ENCODE measurements at places on chromosomes 7 and 10. TPM values are rescaled to one million over a fixed set of nuclear protein-coding genes. Genes with fewer than 3 reads are reported as not detected.
A peak's percentile ranks its signal among the peaks of the same experiment; 100 is the strongest.

Gene HELLS
- 99.7 TPM for total RNA-seq

Gene GIMAP8
- total RNA-seq, result 35.9 TPM

Gene MAGI2
- total RNA-seq, result 0.10 TPM

Gene GARIN1A
- total RNA-seq, result 0.48 TPM

Gene ENKUR
- not detected for total RNA-seq

GRCh38 chr10:45419676-45420025 lies 45.6 kb downstream of the ALOX5 start:
- DNase-seq, result peak; percentile 12

DNA sequence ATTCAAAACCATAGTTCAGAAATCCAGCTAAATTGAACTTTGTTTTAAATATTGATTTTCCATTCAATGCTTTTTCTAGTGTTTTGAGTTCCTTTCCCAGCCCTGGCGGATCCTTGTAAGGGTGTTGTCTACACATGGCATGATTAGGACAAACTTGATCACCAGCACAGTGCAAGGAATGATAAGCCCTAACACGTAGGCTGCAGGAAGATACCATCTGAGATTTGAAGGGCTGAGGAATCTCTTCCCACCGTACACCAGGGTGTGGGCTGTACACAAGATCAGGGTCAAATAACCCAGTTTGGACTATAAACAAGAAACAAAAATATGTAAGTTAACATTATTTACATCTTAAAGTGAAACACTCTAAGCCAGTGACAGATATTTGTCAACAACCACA lies 27.4 kb downstream of the STEAP4 start:
- no peak for DNase-seq

GRCh38 chr7:156423876-156424275 lies 216.7 kb upstream of the RNF32 start:
- no peak for DNase-seq

- no peak for DNase-seq
Observed at GRCh38 chr10:29751684-29752083, 116.9 kb upstream of the SVIL start.

- no peak for DNase-seq
Observed at GRCh38 chr7:22397981-22398380, 41.0 kb upstream of the RAPGEF5 start.

GRCh38 chr10:130687566-130687965 lies 551.4 kb downstream of the GLRX3 start:
- no peak for DNase-seq

DNA sequence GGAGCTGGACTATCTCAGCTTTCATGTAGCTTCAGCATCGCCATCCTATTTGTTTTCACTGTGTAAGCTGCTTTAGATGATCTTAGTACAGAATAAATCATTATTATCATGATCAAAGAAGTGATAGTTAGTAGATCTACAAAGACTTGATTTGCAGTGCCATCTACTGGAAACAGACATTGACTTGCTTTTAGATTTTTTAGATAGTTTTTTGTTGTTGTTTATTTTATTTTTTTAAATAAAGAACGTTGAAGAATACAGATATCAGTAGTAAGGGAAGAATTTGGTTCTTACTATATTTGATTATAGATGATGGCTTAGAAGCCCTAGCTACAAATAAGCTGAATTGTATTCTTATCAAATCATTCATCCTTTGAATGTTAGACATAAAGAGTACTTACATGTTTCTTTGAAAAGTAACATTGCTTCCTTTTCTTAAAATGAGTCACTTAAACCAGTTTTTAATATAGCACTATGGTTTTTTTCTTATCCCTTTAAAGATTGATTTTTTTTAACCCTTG lies 6.3 kb upstream of the SFMBT2 start:
- DNase-seq, result no peak

Measured in activated CD4-positive, alpha-beta T cell treated with anti-CD3 and anti-CD28 coated beads, Interleukin-2, amount 10 ng/mL, durations not matched to agents 7 days and 5 days (primary cell).